Activated B cell treated with CpG ODN at 0.5 μM for 24 hours (primary cell): ENCODE measurements at places on chromosomes 7 and 10. TPM values are rescaled to one million over a fixed set of nuclear protein-coding genes. Genes with fewer than 3 reads are reported as not detected.

Gene CRYGN
- total RNA-seq = not detected in 2 replicates

Gene FBXL13
- total RNA-seq = 2.9 and 3.4 TPM in 2 replicates

Gene TNS3
- total RNA-seq = 29.4 and 30.3 TPM in 2 replicates

Gene ZNHIT1
- 37.6 and 43.4 TPM in 2 replicates for total RNA-seq
